Activated CD4-positive, alpha-beta T cell treated with anti-CD3 and anti-CD28 coated beads for 24 hours (primary cell): ENCODE measurements at places on chromosomes 6 and 20.

DNA sequence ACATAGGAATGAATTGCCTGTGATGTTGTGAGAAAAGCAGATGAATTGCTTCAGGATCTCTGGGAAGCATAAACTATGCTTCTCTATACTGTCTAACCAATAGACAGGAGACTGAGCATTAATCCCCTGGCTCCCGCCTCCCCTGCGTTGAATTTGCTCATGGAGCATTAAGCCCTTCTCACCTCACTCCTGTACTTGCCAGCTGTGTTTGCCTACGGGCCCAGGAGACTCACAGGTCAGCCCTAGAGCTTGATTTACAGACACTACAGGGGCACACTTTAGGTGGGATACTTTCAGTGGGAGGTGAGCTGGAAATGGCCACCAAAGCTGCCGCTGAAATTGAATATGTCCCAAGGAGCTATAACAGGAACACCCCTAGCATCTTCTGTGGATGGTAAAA lies 418.7 kb downstream of the CBLN4 start:
- no peak for DNase-seq

DNA sequence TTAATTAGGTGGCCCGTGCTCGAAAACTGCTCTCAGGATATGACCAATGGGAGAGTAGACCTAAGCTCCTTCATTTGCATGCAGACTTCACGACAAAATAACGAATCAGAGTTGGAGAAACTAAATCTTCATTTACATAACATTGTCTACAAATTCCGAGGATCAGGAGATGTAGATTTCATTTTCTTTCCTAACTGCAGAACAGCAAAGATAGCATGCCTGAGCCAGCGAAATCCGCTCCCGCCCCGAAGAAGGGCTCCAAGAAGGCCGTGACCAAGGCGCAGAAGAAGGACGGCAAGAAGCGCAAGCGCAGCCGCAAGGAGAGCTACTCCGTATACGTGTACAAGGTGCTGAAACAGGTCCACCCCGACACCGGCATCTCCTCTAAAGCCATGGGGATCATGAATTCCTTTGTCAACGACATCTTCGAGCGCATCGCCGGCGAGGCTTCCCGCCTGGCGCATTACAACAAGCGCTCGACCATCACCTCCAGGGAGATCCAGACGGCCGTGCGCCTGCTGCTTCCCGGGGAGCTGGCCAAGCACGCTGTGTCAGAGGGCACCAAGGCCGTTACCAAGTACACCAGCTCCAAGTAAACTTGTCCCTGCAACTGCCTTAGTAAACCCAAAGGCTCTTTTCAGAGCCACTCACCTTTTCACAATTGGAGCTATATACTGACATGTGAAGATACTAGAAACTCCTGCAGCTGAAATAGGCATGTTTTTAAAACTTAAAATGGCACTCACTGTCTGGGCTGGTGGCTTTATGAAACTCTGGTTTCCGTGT lies 96.5 kb downstream of the HFE start:
- DNase-seq, result no peak

- DNase-seq, result no peak
Measured at GRCh38 chr20:49112596-49113274, 66.6 kb downstream of the CSE1L start.

DNA sequence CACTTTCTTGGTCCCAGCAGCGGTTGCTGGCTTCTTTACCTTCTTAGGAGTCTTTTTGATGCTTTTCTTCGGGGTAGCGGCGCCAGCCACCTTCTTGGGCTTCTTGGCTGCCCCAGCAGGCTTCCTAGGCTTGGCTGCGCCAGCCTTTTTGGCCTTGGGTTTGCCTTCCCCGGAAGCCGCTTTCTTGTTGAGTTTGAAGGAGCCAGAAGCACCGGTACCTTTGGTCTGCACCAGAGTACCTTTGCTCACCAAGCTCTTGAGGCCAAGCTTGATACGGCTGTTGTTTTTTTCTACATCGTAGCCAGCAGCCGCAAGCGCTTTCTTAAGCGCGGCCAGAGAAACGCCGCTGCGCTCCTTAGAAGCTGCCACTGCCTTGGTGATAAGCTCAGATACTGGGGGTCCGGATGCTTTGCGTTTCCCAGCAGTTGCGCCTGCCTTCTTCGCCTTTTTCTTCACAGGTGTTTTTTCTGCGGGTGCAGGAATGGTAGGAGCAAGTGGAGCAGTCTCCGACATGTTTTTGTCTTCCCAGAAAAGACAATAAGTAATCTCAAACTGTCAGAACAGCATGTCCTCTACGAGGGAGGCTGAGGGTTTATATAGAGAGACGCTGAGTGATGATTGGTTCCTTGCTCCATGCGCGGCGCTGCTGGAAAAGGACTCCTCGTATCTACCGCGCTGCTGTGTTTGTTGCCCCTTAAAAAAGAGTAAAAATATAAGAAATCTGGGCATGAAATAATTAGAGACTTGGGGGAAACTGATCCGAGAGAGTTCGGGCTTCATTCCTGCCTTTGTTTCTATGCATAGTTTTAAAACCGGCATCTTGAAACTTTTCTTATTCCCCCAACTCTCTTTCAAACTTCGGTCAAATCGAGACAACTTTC lies 130.3 kb upstream of the BTN3A2 start:
- no peak for DNase-seq

DNA sequence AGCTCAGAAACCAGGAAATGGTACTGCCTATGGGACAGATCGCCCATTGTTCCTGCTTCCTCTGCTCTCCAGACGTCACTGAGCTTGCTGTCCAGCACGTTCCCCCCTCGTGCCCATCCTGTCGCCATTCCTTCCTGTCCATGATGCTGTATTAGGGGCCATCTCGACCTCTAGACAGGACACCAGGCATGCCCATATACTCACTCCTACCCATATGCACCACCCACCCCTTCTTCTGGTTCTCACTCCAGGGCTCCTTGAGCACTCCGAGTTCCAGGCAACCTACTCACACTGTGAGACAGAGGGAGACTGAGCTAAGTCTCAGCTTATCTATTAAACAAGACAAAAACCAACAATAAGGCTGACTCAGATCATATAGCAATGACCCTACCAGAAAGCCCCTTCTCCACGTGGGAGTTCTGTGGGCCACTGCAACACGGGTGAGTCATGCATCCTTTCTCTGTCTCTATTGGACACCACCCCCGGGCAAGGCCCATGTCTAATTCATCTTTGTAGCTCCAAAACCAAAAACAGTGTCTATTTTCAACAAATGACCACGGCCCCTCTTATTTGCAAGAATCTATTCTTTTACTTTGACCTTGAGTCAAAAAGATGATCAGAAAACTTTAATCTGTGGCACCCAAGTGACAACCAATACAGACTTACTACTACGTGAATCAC lies 65.7 kb downstream of the PSMG4 start:
- DNase-seq, result no peak

DNA sequence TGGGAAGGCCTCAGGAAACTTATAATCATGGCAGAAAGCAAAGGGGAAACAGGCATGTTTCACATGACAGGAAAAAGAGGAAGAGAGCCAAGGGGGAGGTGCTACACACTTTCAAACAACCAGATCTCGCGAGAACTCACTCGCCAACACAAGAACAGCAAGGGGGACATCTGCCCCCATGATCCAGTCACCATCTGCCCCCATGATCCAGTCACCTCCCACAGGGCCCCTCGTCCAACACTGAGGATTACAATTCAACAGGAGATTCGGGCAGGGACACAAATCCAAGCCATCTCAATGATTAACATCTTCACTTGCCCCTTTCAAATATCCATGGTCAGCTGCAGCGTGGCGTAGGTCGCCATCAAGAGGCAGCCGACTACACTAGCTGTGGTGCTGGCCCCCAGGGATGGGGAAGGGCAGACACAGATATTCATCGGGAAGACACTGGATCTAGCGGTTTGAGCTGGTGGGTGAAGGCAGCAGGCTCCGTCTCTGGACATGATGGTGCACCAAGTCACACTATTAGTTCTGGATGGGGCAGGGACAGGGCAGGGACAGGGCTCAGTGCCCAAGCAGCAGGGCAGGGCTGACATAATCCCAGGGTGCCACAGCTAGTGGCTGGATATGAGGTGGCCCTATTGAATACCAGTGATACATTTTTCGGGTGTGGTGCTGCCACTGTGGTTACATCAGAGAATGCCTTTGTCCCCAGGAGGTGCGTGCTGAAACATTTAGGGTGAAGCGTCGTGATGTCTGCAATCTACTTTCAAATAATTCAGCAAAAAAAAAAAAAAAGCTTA lies 31.6 kb downstream of the TUBB2B start:
- DNase-seq, result no peak

- DNase-seq, result no peak
Measured at GRCh38 chr6:131638013-131638412, 911 bp downstream of the ENPP3 start.

DNA sequence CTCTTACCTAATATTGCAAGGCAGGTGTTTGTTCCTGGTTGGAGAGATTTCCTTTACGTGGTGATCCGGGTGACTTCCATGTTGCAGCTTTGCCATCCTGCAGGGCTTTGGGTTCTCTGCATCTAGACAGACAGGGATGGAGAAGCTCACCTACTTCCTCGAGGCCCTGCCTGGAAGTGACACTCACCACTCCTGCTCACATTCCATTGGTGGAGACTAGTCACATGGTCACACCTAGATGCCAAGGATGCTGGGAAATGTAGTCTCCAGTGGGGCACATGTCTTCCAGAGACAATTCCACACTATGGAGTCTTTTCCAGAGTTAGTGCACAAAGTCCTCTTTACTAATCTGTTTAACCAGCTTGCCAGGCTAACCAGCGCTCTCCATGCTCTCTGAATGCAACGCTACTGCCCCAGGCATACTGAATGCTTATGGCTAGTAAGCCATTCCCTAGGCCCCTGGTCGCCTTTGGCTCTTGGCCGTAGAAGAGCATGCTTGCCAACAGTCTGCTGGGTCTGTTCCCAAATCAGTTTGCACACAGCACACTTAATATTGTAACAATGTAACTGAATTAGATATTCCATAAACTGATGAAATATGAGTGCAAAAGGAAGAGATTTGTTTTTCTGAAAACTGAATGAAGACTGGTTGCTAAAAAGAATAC lies 6.7 kb upstream of the KCNK15 start:
- DNase-seq, result no peak

GRCh38 chr20:63241272-63241671 lies 5.6 kb downstream of the BIRC7 start:
- DNase-seq, result no peak

- DNase-seq, result no peak
Measured at GRCh38 chr6:129440691-129441090, 269.3 kb downstream of the ARHGAP18 start.

GRCh38 chr6:144449218-144449617 lies 164.1 kb downstream of the UTRN start:
- DNase-seq, result no peak

- DNase-seq, result no peak
Measured at GRCh38 chr6:134079406-134079921, 27.0 kb upstream of the SLC2A12 start.

GRCh38 chr6:26230351-26230750 lies 134.6 kb upstream of the BTN3A2 start:
- DNase-seq, result no peak

GRCh38 chr6:53864781-53865180 lies 70.0 kb downstream of the LRRC1 start:
- no peak for DNase-seq

- no peak for DNase-seq
Measured at GRCh38 chr6:40352006-40352405, 235.2 kb downstream of the LRFN2 start.

- DNase-seq, result no peak
Measured at GRCh38 chr20:51221791-51222408, 199.0 kb upstream of the KCNG1 start.

DNA sequence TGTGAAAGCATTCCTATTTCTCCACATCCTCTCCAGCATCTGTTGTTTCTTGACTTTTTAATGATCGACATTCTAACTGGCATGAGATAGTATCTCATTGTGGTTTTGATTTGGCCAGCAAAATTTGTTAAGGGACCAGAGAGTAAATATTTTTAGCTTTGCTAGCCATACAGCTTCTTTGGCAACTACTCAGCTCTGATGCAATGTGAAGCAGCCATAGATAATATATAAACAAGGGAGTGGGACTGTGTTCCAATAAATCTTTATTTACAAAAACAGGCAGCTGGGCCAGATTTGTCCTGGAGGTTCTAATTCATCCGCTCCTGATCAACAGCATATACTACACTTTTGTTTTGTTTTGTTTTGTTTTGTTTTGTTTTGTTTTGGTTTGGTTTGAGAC lies 202.9 kb downstream of the ZNF217 start:
- DNase-seq, result no peak

- no peak for DNase-seq
Measured at GRCh38 chr6:41741625-41742490, 5.3 kb downstream of the PGC start.

GRCh38 chr6:40359808-40360207 lies 227.4 kb downstream of the LRFN2 start:
- no peak for DNase-seq

GRCh38 chr6:86682297-86682696 lies 255.0 kb upstream of the HTR1E start:
- DNase-seq, result no peak
